ENCODE measurements at places on chromosomes 13 and 19.

GRCh38 chr13:106570299-106570852 lies 2.4 kb upstream of the ARGLU1 start:
- peak; percentile 25 for DNase-seq

DNA sequence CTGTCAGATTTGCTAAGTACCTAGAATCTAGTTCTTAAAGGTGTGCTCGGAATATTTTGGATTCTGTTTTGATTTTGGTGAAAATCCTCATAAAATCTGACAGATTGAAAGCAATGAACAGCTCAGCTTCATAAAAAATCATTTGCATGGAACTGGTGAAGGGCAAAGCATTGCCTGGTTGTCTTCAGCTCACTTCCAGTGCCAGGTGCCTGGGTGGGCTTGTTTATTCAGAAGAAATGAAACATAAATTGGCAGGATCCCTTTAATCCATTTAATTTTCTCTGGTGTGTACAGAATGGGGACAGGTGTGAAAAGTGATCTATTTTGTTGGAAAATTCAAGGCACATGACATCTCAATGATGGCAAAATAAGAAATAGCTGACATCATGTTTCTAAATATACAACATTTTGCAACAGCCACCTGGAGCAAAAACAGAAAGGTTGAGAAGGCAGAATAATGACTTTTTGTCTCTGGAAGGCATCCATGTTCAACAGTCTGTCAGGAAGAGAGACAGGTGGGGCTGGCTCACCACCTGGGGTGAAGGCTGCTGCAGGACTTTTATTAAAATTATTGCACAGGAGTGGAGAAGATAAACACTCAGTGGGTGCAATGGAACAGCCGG lies 52.2 kb downstream of the RFC3 start:
- DNase-seq = no peak

DNA sequence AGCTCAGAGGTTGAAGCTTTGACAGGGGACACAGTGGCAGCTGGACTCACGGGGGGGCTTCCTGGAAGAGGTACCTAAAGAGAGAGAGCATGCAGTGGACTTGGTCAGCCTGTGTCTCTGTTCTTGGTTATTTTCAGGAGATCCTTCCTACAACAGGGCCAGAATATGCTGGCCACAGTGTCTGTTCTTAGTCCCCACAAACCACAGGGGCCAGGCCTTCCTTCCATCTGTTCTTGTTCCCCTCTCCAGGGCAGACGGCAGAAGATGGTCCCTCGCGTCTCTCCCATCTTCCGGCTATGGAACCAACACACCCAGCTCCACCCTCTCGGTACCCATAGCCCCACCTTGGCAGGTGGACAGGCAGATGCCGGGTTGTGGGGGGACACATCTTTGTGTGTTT lies 24.8 kb downstream of the MAST3 start:
- DNase-seq = no peak

DNA sequence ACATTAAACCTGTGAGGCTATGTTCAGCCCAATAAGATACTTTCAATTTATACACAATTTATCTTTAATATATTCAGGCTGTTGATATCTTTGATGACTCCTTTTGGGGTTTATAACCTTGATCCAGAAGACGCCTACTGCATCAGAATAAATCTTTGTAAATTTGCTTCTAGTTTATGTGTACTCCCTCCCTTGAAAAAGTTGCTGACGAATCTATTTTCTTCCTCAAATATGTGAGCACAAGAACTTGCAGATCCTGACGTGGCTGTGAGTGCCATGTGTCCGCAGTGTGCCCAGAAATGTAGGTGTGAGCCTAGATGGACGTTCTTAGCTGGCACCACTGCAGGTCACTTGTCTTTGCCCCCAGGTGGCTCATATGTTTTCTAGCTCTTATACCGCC lies 60.6 kb upstream of the TPP2 start:
- DNase-seq = no peak

DNA sequence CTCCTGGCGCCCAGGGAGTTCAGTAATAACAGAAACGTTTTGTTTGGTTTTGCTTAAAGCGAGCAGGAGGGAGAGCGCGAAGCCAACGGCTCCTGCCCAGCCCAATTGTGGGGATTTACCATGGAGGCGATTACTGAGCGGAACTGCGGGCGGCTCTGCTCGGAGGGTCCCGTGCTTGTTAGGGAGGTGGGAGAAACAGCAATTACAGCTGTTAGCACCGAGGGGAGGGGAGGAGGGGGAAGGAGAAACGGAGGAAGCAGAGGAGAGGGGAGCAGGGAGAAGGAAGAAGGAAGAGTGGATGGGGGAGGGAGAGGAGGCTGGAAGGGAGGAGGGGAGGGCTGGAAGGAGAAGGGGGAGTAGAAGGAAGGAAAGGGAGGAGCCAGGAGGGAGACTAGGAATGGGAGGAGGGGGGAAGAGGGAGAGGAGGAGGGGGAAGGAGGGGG lies 7.7 kb upstream of the ONECUT3 start:
- DNase-seq = no peak

DNA sequence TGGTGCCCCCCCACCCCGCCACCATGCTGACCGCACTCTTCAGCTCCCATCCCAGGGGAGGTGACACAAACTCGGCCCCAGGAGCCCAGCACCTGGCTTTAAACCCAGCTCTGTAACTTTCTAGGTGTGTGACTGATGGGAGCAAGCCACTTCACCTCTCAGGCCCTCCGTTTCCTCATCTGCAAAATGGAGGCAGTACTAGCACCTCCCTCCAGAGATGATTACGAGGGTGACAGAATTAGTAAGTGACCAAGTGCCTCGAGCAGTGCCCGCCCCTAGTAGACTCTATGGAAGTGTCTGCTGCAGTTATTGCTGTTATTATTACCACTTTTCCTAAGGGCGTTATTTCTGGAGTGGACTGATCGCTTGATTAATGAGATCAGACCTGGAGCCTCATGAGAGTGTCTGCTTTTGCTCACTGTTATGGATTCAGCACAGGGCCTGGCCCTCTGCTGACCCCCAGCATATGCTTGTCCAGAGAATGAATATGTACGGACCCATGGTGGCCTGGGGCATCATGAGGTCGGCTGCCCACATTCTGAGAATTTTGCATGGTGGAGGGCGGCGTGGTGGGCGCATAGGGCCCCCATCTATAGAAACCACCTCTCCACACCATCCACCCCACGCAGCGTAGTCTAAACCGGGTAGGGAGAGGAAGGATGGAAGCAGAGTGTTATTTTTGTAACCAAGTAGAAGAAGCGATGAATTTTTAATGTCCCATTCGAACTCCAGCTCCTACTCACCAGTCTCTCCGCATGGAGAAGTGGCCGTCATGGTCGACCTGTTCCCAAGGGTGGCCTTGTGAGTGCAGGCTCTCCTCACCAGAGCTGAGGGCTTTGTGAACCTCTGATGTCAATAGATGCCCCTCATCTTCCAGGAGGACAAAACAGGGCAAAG lies 48.2 kb downstream of the CAPN12 start:
- DNase-seq = no peak

DNA sequence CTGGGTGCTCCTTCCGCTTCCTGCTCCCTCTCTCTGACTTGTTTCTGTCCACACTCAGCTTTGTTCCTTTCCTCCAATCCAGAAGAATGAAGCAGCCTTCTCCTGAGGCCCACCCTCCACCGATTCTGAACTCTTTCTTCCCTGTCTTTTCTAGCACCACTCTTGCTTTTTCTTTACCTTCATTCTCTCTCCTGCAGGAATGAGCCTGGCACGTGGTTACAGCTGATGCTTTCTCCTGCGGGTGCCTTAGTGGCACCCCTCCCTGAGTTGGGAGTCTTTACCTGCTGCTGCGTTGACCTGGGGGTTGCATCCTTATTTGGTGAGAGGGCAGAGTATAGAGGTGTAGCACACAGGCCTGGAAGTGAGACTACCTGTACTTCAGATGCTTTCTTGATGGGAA lies 6.2 kb downstream of the UBAC2 start:
- no peak for DNase-seq

GRCh38 chr19:40241809-40242384 lies 15.4 kb upstream of the CCNP start:
- DNase-seq = no peak

DNA sequence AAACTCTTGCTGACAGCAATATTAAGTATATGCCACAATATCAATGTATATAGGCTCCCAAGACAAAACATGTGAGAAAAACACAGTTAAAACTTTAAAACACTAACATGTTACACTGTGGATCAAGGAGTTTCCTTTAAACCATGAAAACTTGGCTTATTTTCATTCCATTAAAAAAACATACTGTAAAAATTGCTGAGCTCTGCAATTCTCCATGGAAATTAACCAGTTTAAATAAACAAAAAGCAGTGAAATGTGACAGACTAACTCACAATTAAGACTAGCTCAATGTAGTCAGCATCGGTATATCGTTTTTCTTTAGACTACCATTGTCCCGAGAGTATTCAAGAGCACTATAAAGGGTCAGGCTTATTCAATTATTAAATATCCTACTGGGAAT lies 930.5 kb upstream of the SLITRK1 start:
- DNase-seq = no peak

DNA sequence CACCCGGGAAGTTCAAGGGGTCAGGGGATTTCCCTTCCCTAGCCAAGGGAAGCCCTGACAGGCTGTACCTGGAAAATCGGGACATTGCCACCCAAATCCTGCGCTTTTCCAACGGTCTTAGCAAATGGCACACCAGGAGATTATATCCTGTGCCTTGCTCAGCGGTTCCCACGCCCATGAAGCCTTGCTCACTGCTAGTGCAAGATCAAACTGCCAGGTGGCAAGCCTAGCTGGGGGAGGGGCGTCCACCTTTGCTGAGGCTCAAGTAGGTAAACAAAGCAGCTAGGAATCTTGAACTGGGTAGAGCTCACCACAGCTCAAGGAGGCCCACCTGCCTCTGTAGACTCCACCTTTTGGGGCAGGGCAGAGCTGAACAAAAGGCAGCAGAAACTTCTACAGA lies 1794.5 kb downstream of the PCDH9 start:
- DNase-seq = no peak

- no peak for DNase-seq
Observed at GRCh38 chr19:18633321-18633720, 3.5 kb upstream of the KLHL26 start.

- DNase-seq = no peak
Observed at GRCh38 chr13:46668302-46668720, 115.3 kb downstream of the LRCH1 start.

DNA sequence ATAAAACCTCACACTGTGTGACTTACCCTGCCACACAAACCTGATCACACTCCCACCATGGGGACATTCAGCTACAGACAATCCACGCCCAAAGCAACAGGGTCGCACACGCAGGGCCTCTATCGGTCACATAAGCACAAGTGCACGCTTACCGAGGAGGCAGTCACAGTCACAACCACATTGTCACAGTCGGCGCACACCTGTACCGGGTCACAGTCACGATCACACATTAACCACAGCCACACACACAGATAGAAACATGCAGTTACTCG lies 579 bp downstream of the ZNF566 start:
- DNase-seq = peak; percentile 12
